ENCODE measurements at places on chromosomes 11 and 22.
A peak's percentile ranks its signal among the peaks of the same experiment; 100 is the strongest.

- no peak for DNase-seq
Measured at GRCh38 chr22:16834971-16835370, 9.8 kb upstream of the XKR3 start.

DNA sequence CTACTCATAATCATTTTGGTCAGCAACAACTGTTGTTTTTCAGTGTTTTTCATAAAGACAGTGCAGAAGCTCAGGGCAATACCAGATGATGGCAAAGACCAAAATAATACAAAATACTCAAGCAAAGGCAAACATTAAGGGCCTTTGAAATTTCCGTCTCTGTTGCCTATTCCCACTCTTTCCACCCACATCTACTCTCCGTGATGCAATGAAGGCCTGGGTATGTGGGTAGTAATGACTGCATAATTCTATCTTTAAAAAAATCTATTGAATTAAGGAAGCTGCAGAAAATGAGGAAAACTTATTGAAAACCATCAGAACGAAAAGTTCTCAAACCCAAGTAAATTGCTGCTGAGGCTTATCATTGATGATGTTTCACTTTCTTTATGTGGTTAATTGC is 203.3 kb downstream of the MAML2 start:
- DNase-seq = no peak

GRCh38 chr11:85769771-85770170 is 41.2 kb downstream of the SYTL2 start:
- no peak for DNase-seq

DNA sequence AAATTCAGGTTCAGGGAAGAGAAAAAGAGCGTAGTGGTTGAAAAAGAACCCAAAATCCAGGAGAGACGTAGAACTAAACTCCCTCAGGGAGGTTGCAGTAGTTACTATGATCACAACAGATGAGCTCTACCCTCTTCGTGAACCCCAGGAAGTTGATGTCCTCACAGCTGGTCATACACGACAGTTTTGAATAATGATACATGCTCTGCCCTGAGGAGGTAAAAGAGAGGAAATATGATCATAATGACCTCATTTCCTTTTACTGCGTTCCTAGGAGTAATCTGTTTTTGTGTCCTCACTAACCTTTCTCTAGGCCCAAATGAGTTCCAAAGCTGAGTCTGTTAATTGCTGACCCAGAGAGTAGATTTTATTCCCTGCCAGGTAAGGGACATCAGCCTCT is 1.3 kb downstream of the PATE2 start:
- DNase-seq = no peak

GRCh38 chr11:20041499-20041898 is 118.8 kb downstream of the DBX1 start:
- DNase-seq = no peak

DNA sequence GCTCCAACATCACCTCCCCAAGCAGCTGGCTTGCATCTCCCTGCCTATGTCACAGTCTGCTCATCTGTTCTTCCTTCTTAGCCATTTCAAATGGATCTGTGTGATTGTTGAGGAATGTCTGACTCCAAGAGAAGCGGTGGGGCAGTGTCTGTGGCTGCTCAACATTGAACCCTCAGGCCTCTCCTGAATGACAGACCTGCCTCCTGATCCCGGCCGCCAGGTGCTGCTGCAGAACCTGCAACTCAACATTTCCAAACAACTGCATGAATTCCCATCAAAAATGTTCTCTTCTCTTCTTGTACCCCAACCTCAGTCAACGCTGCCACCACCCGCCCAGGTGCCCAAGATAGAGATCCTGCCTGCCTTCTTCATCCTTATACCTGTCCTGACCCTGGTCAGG is 132.5 kb downstream of the FBXO7 start:
- DNase-seq = no peak

GRCh38 chr11:3367221-3367620 is 11.7 kb downstream of the ZNF195 start:
- DNase-seq = no peak

- peak; percentile 54 for DNase-seq
Measured at GRCh38 chr11:77113382-77114088, 10.9 kb downstream of the OMP start.

- DNase-seq = no peak
Measured at GRCh38 chr11:113505541-113506375, 30.6 kb upstream of the DRD2 start.

DNA sequence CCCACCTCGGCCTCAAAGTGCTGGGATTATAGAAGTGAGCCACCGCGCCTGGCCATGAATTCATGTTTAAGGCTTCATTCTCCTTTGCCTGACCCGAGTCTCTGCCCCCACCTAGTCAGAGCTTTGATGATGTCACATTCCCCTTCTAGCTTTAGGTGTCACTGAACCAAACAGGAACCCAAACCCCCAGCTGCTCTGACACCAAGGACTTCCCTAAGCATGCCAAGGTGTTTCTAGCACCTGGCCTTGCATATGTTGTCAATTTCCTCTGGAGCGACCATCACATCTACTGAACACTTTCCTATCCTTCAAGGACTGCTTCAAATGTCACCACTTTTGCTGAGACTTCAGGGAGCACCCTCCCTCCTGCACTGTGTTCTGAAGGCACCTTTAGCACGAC is 2.3 kb downstream of the F2 start:
- no peak for DNase-seq

- no peak for DNase-seq
Measured at GRCh38 chr11:123822032-123822431, 15.9 kb upstream of the OR6M1 start.

DNA sequence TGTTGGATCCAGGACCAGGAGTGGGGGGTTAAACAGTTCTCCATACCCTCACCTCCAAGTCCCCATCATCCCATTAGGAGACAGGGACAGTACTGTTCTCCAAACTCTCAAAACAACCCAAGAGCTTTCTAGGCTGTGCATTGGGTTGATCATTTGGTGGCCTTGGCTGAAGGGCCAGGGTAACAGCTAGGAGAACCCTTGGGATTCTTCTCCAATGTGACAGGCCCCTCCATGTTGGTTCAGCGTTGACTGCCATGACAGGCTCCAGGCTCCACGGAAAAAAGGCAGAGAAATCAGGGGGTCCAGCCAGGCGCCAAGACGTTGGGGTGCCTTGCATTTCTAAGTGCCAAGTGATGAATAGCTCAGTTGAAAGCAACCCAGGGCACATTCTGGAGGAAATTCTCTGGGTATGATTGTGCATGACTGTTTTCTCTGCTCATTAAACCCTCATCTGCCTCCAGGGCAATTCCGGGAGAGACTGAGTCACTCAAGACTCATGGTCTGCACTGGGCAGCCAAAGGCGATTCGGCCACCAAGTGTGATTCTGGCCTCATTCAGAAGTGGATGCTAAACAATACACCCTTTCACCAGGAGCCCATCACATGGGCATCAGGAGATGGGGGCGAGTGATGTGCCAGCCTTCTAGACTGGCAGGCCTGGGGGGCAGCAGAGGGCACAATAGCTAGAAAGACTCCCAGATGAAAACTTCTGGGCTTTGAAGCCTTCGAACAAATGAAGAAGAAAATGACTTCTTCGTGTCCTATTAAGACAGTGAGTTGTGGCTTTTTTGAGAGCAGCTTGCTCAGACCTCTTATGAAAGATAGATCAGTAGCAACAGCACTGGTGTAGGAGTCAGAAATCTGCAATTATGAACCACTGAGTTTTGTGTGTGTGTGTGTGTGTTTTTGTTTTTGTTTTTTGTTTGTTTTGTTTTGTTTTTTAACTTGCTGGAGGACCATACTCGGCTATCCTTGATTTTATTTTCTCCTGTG is 27.7 kb downstream of the CD44 start:
- peak; percentile 37 for DNase-seq

GRCh38 chr22:20491346-20491745 is 4.2 kb downstream of the KLHL22 start:
- DNase-seq = no peak

DNA sequence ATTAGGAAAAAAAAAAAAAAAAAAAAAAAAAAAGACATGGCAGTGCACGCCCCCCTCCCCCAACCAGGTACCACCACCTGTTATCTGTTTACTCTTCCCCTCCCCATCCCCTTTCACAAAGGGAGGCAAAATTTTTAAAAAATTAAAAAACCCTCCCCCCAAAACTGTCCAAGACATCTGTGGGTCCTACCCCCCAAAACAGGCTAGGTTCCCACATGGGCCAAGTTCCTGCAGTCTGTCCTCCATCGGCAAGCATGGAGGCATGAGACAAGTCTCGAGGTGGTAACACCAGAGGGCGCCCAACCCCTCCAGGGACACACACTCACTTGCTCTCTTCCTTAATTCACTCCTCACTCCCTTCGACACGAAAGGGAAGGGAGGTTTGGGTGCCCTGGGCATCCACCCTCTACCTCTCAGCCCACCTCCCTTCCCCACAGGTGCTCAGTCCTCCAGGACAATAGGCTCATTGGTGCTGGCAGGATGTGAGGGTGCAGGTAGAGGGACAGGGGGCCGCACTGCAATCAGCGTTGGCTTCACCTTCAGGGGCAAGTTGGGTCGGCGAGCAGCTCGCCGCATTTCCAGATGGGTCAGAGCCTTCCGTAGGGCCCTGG is 2.2 kb upstream of the TUT1 start:
- peak; percentile 90 for DNase-seq

GRCh38 chr11:92596596-92597317 is 372.1 kb downstream of the FAT3 start:
- no peak for DNase-seq

DNA sequence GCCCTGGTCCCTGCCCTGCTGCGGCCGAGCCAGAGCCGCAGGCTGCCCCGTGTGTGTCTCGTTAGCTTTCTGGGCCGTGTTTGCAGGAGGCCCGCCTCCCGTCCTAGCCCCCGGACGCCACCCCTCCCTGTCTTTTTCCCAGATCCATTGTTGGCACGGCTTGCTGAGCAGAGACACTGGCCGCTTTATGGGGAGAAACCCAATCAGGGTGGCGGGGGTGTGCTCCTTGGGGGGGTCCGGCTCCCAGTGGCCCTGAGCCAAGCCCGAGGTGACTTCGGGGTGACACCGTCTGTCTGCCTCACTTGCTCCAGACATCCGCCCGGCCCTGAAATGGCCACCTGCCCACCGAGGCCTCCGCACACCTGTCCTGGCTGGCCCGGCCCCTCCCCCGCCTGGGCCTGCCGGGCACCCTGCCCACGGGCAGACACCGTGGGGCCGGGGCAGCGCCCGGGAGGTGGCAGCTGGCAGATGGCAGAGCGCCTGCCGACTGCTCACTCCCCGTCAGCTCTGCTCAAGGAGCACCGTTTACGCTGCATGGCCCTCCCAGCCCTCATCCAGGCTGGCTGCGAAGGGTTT is 43.1 kb upstream of the PPARA start:
- DNase-seq = no peak

- DNase-seq = no peak
Measured at GRCh38 chr22:42836026-42836425, 21.0 kb downstream of the ARFGAP3 start.
